Stimulated activated CD8-positive, alpha-beta memory T cell treated with anti-CD3 and anti-CD28 coated beads, Interleukin-15, amount 100 ng/mL, for 48 hours (primary cell): ENCODE measurements at places on chromosomes 4 and X.

- no peak for DNase-seq
These were observed 990.0 kb upstream of the PABPC4L start for GRCh38 chr4:135191596-135191995.

- DNase-seq = peak; percentile 2
These were observed 34.8 kb downstream of the UBE2K start for GRCh38 chr4:39732728-39733127.

DNA sequence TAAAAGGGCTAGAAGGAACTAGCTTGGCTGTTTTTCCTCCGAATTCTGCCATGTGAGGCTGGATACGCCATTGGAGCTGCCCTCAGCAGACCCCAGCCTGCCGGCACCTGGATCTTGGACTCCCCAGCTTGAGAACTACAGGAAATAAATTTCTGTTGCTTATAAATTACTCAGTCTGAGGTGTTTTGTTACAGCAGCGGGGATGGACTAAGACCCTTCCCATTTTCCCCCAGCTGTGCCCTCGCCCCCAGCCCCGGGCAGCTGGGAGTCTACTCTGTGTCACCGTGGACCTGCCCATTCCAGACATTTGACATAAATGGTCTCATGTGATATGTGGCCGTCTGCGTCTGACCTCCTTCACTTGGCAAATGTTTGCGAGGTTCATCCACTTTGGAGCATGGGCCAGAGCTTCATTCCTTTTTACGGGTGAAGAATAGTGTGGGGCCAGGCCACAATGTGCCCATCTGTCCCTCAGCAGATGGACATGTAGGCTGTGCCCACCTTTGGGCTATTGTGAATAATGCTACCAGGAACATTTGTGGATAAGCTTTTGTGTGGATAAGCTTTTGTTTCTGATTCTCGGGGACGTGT lies 30.7 kb upstream of the SPON2 start:
- no peak for DNase-seq

DNA sequence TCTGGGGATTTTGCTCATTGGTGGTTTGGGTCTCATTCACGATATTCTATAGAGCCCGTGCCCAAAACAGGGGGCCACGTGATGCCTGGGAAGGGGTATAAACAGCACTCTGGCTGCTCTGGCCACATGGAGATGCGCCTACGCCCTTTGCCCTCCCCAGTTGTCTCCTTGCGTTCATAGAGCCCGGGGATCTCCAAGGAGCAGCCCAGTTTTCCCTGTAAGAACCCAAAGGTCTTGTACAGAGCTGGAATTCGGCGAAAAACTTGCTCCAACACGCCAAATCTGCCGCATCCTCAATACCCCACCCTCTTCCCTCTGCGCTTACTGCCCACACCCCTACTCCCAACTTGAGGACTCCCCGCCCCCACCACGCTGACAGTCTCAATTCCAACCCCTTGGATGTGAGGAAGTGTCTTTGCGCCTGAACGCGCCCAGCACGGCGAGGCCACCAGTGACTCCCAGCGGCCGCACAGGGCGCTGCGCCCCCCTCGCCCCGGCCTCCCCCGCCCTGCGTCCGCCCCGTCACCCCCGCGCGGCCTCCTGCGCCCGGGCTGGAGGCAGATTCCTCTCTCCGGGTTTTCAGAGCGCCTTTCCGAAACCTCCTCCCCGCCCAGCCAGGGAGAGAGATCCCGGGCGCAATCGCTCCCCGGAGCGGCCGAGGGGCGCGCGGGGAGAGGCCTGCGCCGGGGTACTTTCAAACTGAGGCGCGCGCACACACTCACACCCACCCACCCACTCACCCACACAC lies at the start of gene NHS:
TSS of gene NHS (plus strand) at position 582 of the 748 bp plus-strand sequence. CDS start 558 bp downstream, outside the sequence.
- DNase-seq = no peak

- DNase-seq = no peak
These were observed 91.8 kb downstream of the SHISA3 start for GRCh38 chr4:42489095-42489494.

DNA sequence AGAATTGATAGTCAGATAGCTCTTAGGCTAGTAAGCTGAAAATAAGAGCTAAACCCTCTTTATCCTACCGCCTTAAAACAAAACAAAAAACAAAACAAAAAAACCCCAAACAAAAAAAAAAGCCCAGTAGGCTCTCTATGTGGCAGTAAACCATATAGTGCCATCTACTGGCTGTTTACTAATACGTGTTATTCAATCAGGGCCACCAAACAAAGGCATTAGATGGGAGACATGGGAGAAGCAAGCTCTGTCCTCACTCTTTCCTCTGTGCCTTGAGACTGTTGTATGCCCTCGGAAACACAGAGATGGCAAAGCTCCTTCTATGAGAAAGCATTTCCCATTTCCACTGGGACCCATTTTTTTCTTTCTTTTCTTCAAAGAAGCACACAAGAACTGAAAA lies 148.8 kb upstream of the MID1 start:
- DNase-seq = no peak

GRCh38 chrX:107726816-107727534 lies 48.6 kb downstream of the TSC22D3 start:
- no peak for DNase-seq

DNA sequence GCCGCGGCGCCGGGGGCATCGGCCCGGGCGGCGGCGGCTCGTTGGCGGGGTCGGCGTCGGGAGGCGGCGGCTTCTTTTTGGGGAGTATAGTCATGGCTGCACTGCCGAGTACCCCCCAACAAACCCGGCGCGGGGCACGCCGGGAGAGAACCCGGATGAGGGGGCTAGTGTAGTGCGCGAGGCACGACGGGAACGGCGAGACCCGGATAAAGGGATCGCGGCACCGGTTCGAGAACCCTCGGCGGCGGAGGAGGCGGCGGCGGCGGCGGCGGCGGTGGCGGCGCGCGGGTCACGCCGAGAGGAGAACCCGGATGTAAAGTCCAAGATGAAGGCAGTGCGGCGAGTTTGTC lies at the start of gene OTUD5:
TSS of gene OTUD5 (minus strand) at position 131 of the 350 bp plus-strand sequence. CDS start at position 94, 37 bp downstream.
- peak; percentile 67 for DNase-seq

DNA sequence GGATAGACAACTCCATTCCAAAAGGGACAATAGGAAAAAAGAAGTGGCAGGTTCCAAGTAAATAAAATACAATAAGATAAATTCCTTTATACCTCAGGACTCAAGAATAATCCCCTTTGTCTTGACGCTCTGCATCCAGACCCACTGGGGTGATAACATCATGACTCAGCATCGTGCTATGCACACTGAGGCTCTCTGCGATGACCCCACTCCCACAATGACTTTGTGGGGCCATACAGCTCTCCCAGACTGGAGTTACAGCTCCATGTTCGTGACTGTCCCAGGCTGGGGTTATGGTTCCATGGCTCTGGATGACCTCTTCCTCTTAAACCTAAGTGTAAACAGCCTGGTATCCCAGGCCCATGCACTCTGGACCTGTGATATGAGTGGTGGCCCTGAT lies 254.5 kb upstream of the ADGRL3 start:
- DNase-seq = no peak

DNA sequence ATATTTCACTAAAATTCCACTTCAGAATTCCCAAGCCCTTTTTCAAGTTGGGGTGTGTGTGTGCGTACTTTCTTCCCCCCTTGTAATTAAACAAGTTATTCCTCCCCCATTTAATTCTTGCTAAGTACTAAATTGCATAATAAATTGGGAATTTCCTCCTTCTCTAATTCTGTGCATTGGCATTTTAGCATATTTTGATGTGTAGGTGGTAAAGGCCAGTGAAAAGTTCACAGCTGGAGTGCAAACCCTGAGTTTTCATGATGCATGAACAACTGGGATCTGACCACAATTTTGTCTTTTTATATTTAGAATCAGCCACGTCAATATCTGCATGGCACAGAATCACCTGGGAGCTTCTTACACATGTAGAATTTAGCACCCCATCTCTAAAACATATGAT lies 18.5 kb downstream of the ANXA3 start:
- no peak for DNase-seq

DNA sequence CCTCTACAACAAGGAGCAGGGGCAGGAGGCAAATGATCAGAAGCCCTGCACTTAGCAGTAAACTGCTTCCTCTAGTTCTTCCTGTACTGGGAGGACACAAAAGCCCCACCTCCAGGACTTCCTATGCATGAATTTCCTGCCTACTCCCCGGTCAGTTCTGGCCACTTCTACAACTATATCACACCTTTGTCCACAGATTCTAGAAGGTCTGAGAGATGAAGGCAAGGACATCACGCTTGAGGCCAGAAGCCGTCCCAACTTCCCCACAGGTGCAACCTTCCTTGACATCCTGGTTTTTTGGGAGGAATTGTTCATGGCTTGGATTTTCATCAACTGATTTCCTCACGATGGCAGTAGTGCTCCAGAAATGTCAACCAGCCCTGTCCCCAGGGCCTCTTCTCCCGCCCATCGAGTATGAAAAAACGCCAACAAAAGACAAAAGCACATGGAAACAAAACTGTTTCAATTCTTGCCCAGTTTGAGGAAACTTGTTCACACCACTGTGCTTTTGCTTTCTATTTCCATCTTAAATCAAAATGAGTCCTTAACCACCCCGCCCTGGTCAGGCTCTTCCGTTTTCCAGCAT lies 206.5 kb upstream of the STK26 start:
- DNase-seq = peak; percentile 61

DNA sequence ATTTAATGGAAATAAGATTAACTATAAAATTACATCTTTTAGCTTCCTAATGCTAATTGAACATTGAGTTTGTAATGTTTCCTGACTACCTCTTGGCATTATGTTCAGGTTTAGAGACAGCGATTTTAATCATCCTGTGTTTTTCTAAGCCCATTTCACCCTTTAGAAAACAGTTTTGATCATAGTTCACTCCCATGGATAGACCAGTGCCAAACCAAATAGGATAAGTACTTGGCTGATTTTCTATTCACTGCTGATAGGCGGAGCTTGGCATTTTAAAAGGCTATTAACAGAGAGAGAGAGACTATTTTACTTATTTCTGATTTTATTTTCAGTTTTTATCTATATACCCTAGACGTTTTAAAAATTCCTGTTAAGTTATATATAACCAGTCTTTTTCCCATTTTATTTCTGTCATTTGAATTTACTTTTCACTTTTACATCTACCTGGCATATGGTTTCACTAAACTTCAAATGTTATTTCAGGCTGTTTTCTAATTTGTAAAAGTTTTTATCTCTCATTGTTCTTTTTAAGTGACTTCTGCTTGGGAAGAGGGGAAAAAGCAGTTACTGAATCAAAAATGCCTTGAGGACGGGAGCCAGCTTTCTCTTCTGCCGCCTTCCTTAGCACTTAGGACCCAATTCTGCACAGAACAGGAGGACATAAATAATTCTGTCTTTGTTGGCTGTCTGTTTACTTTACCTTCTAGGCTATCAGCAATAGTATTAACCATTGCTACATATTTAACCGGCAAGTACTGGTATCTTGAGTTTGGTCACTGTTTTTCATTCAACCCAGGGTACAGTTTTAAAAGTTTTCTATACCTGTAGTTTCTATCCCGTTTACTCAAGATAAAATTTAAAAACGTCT lies 46.4 kb downstream of the SGMS2 start:
- no peak for DNase-seq

- DNase-seq = no peak
These were observed 40.5 kb upstream of the SLC2A9 start for GRCh38 chr4:10061650-10062415.

GRCh38 chr4:88189881-88190585 lies 31.6 kb upstream of the ABCG2 start:
- no peak for DNase-seq

GRCh38 chr4:15652841-15653240 lies 2.3 kb downstream of the FBXL5 start:
- no peak for DNase-seq

- no peak for DNase-seq
These were observed 84.1 kb downstream of the SPATA18 start for GRCh38 chr4:52135171-52135570.

- no peak for DNase-seq
These were observed 544.3 kb upstream of the CNKSR2 start for GRCh38 chrX:20829665-20830491.

DNA sequence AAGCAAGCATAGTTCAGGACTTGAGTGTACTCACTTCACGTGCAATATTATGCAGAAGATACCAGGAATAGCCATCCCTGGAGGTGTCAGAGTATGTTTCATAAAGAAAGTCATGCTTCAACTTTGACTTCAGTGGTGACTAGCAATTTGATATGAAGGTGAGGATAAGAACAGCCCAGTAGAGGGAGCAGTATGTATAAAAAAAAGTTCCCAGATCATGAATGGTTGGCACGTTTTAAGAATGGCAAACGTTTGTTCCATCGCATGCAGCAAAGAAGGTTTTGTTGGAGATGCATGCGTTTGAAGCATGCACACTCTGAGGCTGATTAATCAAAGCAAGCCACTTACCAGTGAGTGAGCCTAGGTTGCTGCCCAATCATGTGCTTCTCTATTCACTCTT lies 33.5 kb upstream of the SLITRK4 start:
- DNase-seq = no peak

- DNase-seq = no peak
These were observed 82.3 kb downstream of the SPRY1 start for GRCh38 chr4:123478859-123479345.

DNA sequence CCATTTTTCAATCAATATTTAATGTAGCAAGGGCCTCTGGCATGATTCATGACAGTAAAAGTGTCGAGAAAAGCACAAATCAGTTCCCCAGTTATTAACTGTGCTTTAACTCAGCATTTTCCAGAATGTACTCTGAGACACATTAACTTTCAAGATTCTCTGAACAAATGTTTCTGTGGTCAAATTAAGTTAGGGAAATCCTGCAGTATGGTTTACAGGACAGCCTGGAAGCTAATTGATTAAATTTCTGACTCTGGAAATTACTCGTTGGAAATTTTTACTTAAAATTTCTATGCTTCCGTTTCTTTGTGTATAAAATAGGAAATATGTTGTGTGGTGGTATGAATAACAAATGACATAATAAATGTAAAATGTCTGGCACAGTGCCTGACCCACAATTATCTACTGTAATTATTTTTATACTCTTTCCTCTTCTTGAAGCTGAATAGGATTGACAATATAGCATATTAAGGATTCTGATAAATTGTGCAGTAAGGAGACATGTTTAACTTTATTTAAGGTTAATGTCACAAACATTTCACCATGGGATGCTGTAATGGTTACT lies 33.7 kb downstream of the STK32B start:
- no peak for DNase-seq

DNA sequence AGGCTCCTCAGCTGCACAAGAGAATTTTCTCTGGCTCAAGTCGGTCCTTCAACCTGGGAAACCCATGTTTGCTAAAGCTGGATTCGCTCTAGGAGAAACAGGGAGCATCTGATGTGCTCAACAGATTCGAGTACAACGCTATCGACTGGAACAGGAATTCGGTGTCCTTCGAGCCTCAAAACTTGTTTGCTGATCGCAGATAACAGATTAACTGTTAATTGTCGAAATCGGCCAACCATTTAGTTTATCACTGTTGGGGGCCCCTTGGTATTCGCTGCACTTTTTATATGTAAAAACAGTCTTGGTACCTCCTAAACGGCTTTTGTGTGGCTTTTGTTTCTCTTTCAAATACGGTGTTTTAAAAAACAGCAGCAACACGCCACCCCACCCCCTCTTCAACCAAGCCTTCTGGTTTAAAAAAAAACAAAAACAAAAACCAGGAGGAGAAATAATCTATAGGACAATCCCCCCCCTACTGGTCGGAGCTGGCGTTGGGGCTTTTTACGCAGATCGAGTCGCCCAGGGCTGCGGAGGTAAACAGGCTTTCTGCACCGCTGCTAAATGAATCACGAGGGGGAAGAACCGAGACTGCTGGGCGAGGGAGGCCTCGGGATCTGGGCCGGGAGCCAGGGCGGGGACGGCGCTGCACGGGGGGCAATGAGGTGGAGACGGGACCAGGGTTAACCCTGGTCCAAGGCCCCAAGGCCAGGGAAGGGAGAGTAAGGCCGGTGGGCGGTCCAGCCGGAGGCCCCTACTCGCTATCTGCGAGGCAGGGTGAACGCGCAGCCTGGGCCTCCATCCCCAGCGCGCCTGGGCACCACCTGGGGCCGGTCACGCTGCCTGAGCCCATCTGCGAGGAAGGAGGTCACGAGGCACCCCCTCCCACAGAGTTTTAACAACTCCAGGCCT lies 71.7 kb upstream of the BCOR start:
- no peak for DNase-seq
